ENCODE measurements at places on chromosomes 13 and 19.

- H3K27me3 ChIP-seq, result no peaks in the 10 kb centered on the region
- no peak overlapping the region for H3K4me3 ChIP-seq
- no peak for DNase-seq
- H3K36me3 ChIP-seq, result no peaks in the 10 kb centered on the region
- no peak overlapping the region for H3K27ac ChIP-seq
These were observed 17.5 kb downstream of the NDUFB7 start for GRCh38 chr19:14554382-14554812.

DNA sequence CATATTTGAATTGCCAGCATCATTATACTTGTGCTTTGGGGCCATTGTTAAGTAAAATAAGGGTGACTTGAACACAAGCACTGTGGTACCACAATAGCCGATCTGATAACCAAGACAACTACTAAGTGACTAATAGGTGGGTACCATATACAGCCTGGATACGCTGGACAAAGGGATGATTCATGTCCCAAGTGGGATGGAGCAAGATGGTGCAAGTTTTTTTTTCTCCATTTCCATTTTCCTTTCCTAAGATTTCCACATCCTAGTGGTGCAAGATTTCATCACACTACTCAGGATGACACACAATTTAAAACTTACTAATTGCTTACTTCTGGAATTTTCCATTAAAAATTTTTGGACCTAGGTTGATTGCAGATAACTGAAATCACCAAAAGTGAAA is 15.1 kb downstream of the BRCA2 start:
- H3K4me3 ChIP-seq, result no peak overlapping the region
- no peaks in the 10 kb centered on the region for H3K4me1 ChIP-seq
- H3K36me3 ChIP-seq, result no peaks in the 10 kb centered on the region
- no peak overlapping the region for H3K27ac ChIP-seq
- no peak for DNase-seq

- no peak for DNase-seq
- no peaks in the 10 kb centered on the region for H3K36me3 ChIP-seq
- no peak overlapping the region for H3K27ac ChIP-seq
These were observed 550.8 kb upstream of the SLITRK1 start for GRCh38 chr13:84433024-84433423.

DNA sequence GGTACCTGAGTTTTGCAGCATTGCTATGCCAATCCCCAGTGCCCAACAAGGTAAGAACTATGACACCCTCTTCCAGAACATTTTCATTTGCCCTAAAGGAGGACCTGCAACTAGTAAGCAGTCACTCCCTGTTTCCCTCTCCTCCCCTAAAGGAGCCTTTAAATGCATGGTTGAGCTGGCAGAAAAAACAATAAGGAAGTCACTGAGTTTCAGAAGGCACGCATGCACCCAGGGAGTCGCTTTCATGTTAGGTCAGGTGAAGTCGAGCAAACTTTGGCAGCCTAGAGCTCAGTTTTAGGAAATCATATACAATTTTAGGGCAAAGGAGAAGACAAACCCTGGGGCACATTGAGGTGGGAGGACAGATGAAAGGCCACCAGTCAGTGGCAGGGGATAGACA is 11.8 kb downstream of the NLRP11 start:
- H3K4me3 ChIP-seq, result no peak overlapping the region
- no peak for DNase-seq
- H3K27me3 ChIP-seq, result no peaks in the 10 kb centered on the region
- no peak overlapping the region for H3K27ac ChIP-seq
- H3K4me1 ChIP-seq, result no peaks in the 10 kb centered on the region
- no peaks in the 10 kb centered on the region for H3K36me3 ChIP-seq

GRCh38 chr13:93964146-93964512 is 515.4 kb downstream of the DCT start:
- no peaks in the 10 kb centered on the region for H3K36me3 ChIP-seq
- no peak overlapping the region for H3K27ac ChIP-seq
- H3K4me1 ChIP-seq, result no peaks in the 10 kb centered on the region
- no peaks in the 10 kb centered on the region for H3K27me3 ChIP-seq

GRCh38 chr13:28657784-28658538 is 969 bp upstream of the POMP start:
- H3K27me3 ChIP-seq, result no peaks in the 10 kb centered on the region
- peaks cover 6% of the 10 kb centered on the region for H3K36me3 ChIP-seq
- peak overlapping the region; percentile 91 for H3K4me3 ChIP-seq
- H3K4me1 ChIP-seq, result peaks cover 30% of the 10 kb centered on the region
- peak overlapping the region; percentile 97 for H3K27ac ChIP-seq

DNA sequence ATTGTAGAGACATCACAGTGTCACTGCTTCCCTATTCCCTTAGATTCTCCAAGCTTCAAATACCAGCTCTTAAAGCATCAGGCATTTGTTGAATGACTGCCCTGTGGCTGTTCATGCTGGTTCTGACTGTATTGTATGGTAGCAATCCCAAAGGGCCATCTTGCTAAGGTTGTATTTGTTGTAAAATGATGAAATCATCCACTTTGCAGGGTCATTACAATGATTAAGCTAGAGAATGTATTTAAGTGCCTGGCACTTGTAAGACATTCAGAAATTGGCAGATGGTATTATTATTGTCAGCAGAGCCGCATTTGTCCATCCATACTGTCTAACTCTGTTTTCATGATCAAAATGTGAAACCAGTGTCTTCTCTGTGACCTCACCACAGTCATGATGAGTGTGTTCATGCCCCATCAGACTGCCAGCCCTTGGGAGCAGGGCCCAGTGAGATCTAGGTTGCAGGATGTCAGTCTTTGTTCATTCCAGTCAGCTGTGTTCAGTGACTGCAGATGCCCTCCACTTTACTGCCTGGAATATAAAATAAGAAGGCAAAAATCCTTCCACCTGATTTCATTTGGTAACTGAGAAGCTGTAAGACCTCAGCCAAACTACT is 86.1 kb downstream of the DHRS12 start:
- H3K27me3 ChIP-seq, result no peaks in the 10 kb centered on the region
- H3K4me3 ChIP-seq, result no peak overlapping the region
- H3K27ac ChIP-seq, result no peak overlapping the region
- DNase-seq, result no peak
- peaks cover 15% of the 10 kb centered on the region for H3K4me1 ChIP-seq

DNA sequence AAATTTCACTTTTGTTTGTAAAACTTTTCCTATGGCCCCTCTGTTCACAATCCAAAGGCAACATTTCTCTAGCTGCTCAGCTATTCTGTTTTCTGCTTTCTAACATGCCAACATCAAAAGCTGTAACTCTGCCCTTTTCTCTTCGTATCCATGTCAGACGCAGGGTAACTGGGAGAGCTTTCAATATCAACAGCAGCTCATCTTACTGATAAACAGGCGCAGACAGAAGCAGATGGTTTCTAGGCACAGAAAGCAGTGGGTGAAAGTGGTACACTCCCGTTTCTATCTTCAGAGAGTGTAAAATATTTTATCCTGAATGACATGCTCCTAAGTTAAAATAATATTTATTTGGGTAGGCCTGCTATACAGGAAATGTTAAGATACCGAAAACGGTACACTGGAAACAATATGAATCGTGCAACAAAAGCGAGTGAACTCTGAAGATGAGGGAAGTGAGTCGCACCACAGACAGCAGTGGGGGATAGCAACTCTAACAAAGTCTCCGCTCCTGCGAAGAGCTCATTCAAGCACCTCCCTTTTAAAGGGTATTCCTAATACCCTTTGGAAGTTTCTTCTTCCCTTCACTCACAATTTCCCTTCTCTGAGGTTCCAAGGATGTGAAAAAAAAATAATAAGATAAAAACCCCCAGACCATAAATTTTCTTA is 798.3 kb downstream of the GPC5 start:
- H3K4me1 ChIP-seq, result no peaks in the 10 kb centered on the region
- no peaks in the 10 kb centered on the region for H3K36me3 ChIP-seq
- DNase-seq, result no peak
- no peaks in the 10 kb centered on the region for H3K27me3 ChIP-seq
- no peak overlapping the region for H3K27ac ChIP-seq

GRCh38 chr13:112545856-112546255 is 42.1 kb downstream of the TUBGCP3 start:
- DNase-seq, result no peak
- H3K27ac ChIP-seq, result no peak overlapping the region
- no peaks in the 10 kb centered on the region for H3K4me1 ChIP-seq
- no peaks in the 10 kb centered on the region for H3K27me3 ChIP-seq

DNA sequence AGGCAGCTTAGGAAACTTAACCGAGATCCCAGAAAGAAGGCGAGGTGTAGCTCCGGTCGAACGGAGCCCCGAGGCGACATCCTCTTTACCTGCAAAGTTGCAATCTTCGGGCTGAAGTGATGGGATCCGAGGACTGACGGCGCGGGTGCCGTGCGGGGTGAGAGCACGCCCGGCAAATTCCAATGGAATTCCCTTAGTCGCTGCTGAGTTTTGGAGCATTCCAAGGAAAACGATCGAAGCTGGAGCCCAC is 141 bp downstream of the TRPC4 start:
- no peaks in the 10 kb centered on the region for H3K4me1 ChIP-seq
- no peaks in the 10 kb centered on the region for H3K36me3 ChIP-seq
- peak overlapping the region; percentile 75 for H3K4me3 ChIP-seq
- peak overlapping the region; percentile 48 for H3K27ac ChIP-seq
- no peak for DNase-seq

- no peak for DNase-seq
- H3K27ac ChIP-seq, result no peak overlapping the region
- H3K27me3 ChIP-seq, result no peaks in the 10 kb centered on the region
- no peaks in the 10 kb centered on the region for H3K36me3 ChIP-seq
These were observed 523.5 kb upstream of the ARGLU1 start for GRCh38 chr13:107091428-107091827.

- no peaks in the 10 kb centered on the region for H3K4me1 ChIP-seq
- no peak overlapping the region for H3K4me3 ChIP-seq
- no peak overlapping the region for H3K27ac ChIP-seq
- H3K27me3 ChIP-seq, result no peaks in the 10 kb centered on the region
- DNase-seq, result no peak
- no peaks in the 10 kb centered on the region for H3K36me3 ChIP-seq
These were observed 1465.0 kb downstream of the EFNB2 start for GRCh38 chr13:105070452-105070851.

- no peak overlapping the region for H3K27ac ChIP-seq
- no peaks in the 10 kb centered on the region for H3K4me1 ChIP-seq
- H3K27me3 ChIP-seq, result no peaks in the 10 kb centered on the region
These were observed 110.8 kb downstream of the TEX29 start for GRCh38 chr13:111431206-111431605.

GRCh38 chr13:100485265-100485664 is 103.3 kb downstream of the GGACT start:
- no peak overlapping the region for H3K27ac ChIP-seq
- no peaks in the 10 kb centered on the region for H3K4me1 ChIP-seq
- DNase-seq, result no peak
- H3K36me3 ChIP-seq, result no peaks in the 10 kb centered on the region
- H3K4me3 ChIP-seq, result no peak overlapping the region
- no peaks in the 10 kb centered on the region for H3K27me3 ChIP-seq

DNA sequence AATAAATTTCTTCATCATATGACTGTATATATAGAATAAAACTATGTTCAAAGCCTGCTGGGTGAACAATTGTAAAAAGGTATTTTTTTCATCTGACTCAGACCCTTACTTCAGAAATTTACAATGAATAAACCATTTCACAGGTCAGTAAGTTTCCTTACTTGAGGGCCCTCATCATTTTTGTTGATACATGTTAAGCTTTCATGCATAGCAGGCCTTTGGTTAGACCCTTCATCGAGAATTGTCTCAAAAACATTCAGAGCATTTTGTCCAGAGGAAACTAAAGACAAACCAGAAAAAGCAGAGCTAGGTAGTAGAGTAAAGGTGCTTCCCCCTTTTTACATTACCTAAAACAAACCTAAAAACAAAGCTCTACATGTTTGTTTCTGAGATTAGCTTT is 46.2 kb downstream of the FNDC3A start:
- no peak for DNase-seq
- no peak overlapping the region for H3K27ac ChIP-seq
- no peaks in the 10 kb centered on the region for H3K27me3 ChIP-seq
- no peaks in the 10 kb centered on the region for H3K4me1 ChIP-seq
- no peaks in the 10 kb centered on the region for H3K36me3 ChIP-seq

- no peaks in the 10 kb centered on the region for H3K4me1 ChIP-seq
- no peaks in the 10 kb centered on the region for H3K36me3 ChIP-seq
- DNase-seq, result no peak
- H3K27ac ChIP-seq, result no peak overlapping the region
These were observed 76.0 kb upstream of the LSM14A start for GRCh38 chr19:34096020-34096915.

GRCh38 chr13:48776401-48776800 is 122.7 kb downstream of the CYSLTR2 start:
- no peaks in the 10 kb centered on the region for H3K4me1 ChIP-seq
- H3K27ac ChIP-seq, result no peak overlapping the region
- H3K27me3 ChIP-seq, result no peaks in the 10 kb centered on the region
- no peak overlapping the region for H3K4me3 ChIP-seq
- DNase-seq, result no peak

GRCh38 chr13:48491423-48492095 is 41.3 kb downstream of the RCBTB2 start:
- no peaks in the 10 kb centered on the region for H3K4me1 ChIP-seq
- DNase-seq, result no peak
- no peaks in the 10 kb centered on the region for H3K27me3 ChIP-seq
- H3K27ac ChIP-seq, result peak overlapping the region; percentile 50

DNA sequence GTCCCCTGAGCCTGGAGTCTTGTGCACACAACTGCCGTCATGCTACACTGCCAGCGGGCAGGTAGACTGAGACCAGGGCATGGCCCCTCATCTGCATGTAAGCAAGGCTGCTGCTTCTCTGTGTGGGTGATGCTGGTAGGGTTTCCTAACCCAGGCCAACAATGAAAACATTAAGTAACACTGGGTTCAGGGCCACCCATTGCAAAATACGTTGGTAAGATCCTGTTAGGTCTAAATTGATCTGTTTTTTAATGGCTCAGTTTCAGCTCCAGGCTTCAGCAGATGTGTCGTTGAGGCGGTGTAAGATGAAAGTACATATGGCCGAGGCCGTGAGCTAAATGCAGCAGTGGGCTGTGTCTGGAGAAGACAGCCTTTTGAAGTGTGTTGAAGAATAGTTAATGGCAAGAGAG is 383.4 kb downstream of the IRS2 start:
- no peaks in the 10 kb centered on the region for H3K27me3 ChIP-seq
- no peak for DNase-seq
- H3K4me3 ChIP-seq, result no peak overlapping the region
- H3K27ac ChIP-seq, result no peak overlapping the region
- no peaks in the 10 kb centered on the region for H3K4me1 ChIP-seq

GRCh38 chr13:73825143-73825542 is 309.1 kb downstream of the KLF12 start:
- no peak for DNase-seq
- no peak overlapping the region for H3K27ac ChIP-seq
- H3K4me3 ChIP-seq, result no peak overlapping the region
- H3K27me3 ChIP-seq, result no peaks in the 10 kb centered on the region
- peaks cover 5% of the 10 kb centered on the region for H3K4me1 ChIP-seq
- no peaks in the 10 kb centered on the region for H3K36me3 ChIP-seq

- H3K27ac ChIP-seq, result peak overlapping the region; percentile 0
- no peak for DNase-seq
- H3K4me1 ChIP-seq, result no peaks in the 10 kb centered on the region
- no peaks in the 10 kb centered on the region for H3K27me3 ChIP-seq
- H3K36me3 ChIP-seq, result peaks cover 6% of the 10 kb centered on the region
These were observed 15.4 kb downstream of the RB1 start for GRCh38 chr13:48318821-48319511.

All from ascending aorta (tissue), 2 donors.